ENCODE measurements at places on chromosomes 2 and 18.

DNA sequence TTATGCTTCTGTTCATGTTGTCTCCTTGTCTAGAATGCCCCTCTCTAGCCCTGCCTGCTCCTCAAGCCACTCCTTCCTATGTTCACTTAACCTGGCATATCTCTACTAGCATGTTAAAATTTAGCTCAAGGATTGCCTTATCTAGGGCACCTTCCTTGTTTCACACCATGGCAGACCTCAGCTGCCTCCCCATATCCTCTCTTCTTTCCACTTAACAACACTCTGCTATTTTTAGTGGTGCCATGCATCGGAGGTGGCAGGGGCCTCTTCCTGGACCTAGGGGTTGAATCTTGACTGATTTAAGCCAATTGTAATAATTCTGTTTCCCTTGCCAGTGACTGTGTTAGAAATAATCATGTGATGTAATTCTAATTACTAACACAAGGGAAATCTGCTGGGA lies 36.9 kb upstream of the FAM98A start:
- DNase-seq = no peak

- DNase-seq = peak; percentile 22
These were observed 21.7 kb upstream of the RAB10 start for GRCh38 chr2:26011990-26012856.

- no peak for DNase-seq
These were observed 225.4 kb upstream of the SIX3 start for GRCh38 chr2:44716131-44716530.

DNA sequence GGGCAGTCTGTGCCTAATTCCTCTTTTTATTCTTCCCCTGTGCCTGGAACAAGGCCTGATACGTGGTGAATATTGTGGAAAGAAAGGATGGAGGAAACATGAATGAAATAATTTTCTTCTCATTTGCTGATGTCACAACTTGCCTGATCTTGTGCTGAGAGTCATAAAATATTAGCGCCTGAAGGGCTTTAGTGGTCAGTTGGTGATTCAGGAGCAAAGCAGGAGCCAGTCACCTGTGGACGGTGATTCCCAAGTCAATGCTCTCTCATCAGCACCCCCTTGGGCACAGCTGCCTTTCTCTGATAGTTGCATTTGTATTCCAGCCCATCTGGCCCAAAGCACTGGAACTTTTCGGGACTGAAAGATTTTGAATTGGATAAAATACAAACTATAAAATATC lies 502.6 kb upstream of the RAB12 start:
- no peak for DNase-seq

- no peak for DNase-seq
These were observed 138.0 kb downstream of the CTIF start for GRCh38 chr18:48676756-48677368.

DNA sequence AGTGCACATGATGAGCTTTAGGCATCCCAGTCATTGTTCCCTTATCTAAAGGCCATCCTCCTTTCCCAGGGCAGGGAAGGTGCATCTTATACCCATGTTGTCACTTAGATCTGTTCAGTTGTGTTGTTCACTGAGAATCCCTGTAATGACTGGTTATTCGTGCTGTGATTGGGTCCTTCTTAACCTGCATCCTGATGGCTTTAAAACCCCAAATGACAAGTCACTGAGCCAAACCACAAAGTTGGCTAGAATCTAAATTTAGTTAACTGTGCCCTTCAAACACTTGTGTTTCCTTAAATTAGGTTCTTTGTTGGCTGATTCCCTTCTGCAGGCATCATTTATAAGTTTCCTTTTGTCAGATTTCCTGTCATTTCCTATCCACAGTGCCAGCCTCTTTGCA lies 58.5 kb upstream of the SLC16A14 start:
- no peak for DNase-seq

- DNase-seq = no peak
These were observed 13.6 kb downstream of the CLUL1 start for GRCh38 chr18:610214-610928.

GRCh38 chr2:47177043-47177565 lies 22.0 kb upstream of the STPG4 start:
- no peak for DNase-seq

DNA sequence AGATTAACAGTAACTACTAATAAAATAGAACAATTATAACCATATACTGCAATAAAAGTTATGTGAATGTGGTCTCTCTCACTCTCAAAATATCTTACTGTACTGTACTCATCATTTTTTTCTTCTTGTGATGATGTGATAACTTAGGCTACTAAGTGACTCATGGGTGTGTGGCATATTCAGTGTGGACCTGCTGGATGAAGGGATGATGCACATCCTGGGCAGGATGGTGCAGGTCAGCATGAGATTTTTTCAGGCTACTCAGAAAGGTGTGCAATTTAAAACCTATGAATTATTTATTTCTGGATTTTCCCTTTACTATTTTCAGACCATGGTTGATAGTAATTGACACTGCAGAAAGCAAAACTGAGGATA lies 90.7 kb downstream of the NCKAP5 start:
- no peak for DNase-seq

DNA sequence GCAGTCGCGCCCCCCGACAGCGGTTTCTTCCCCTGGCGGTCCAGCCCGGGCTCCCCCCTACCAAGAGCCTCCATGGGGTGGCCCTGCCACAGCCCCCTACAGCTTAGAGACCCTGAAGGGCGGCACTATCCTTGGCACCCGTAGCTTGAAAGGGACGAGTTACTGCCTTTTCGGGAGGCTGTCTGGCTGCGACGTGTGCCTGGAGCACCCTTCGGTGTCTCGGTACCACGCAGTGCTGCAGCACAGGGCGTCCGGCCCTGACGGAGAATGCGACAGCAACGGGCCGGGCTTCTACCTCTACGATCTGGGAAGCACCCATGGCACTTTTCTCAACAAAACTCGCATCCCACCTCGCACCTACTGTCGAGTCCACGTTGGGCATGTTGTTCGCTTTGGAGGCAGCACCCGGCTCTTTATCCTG lies 475 bp downstream of the SLC4A1AP start:
- no peak for DNase-seq

GRCh38 chr2:147628971-147629421 lies 215.8 kb upstream of the ACVR2A start:
- no peak for DNase-seq

DNA sequence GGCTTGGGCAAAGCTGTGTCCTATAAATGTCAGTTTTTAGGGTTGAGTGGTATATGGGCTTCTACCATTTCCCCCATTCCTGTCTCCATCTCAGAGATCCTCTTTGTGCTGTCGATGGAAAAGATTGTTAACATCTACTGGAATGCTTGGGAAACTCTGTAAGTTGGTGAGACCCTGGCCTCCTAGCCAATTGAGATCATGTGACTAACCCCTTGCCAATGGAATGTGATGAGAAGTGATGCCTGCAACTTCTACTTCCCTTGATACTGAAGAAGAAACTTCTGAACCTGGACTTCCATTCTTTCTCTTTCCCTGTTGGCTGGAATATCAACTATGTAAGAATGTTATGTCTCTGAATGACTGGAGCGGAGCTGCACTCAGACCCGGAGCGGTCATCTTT lies 14.5 kb downstream of the SLC39A10 start:
- no peak for DNase-seq

DNA sequence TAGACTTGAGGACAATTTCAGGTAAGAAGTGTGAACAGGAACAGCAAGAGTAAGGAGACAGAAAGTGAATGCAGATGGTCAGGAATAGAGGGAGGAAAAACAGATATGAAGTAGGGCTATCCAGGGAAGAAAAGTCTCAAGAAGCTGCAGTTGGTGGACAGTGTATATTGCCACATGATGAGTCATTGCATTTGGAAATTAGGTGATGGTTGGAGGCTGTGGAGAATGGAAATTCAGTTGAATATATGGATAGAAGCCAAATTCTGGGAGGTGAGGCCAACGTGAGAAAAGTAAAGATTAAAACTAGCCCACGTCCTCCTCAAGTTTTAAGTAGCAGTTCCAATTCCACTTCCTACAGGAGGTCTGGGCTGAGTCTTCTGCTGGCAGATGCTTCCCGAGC lies 158.4 kb downstream of the UBE2E3 start:
- DNase-seq = no peak

- no peak for DNase-seq
These were observed 254.4 kb downstream of the ETAA1 start for GRCh38 chr2:67651565-67651964.

DNA sequence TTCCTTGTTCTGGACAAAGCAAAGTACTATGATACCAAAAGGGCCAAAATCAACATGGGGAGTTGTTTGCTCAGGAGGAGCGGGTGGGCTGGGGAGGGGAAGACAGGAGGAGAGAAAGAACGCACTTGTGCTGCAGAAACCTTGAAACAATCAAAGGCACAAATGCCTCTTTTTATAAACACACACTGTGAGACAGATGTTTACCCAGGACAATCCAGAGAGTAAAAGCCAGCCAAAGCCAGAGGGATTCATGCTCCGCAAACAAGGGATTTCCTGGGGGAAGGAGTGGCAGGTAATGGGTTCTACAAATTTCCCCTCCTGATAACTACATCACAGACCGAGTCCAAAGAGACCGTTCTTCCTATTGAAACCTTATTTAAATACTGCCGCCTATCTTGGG lies 323.5 kb upstream of the SKOR2 start:
- no peak for DNase-seq

DNA sequence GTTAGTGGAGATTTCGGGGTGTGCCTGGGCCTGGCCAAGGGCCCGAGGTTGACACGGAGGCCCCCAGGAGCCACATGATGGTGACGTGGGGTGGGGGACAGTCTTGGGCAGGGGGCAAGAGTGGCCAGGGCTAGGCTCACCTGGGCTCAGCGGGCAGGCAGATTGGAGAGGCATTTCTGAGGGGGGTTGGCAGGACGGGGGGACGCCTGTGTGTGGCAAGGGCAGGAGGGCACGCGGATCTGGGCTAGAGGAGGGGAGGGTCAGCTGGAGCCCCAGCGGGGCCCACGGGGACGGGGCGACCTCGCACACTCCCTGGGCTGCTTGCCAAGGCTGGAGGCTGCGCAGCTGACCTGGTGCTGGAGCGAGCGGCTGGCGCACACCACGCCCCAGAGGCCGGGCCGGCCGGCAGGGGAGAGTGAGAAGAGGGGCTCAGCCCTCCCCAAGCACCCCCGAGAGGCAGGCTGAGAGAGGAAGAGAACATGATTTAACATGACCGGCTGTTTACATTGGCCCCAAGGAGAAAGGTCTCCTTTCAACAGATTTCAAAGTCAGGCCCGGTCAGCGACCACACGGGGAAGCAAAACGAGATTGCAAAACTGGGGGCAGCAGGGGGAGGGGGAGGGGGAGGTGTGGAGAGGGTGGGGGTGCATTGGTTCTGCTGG lies 38.0 kb upstream of the SNED1 start:
- no peak for DNase-seq

DNA sequence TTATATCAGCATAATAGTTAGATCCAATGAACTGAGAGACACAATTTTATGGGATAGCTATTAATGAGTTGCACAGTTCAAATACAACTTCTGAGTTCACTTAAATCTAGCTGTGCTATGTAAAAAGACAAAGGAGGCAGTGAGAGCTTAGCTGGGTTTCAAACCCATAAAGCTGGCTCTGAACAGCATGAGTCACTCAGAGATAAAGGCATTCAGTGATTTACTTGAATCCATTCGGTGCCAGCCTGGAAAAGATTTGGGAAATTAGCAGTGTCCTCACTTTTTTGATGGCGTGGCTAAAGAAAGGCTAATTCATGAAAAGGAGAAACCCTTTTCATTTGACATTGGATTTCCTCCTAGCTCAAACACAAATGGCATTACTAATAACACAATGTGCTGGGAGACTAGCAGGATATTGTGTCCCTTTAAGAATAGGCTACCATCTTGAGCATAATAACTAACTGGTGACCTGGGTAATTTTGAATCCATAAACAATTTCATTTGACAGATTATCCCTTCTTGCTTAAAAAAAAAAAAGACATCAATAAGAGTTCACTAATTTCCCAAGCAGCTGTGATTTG lies 98.4 kb upstream of the NEUROD1 start:
- no peak for DNase-seq

GRCh38 chr2:205781244-205781931 lies 99.1 kb downstream of the NRP2 start:
- DNase-seq = no peak

DNA sequence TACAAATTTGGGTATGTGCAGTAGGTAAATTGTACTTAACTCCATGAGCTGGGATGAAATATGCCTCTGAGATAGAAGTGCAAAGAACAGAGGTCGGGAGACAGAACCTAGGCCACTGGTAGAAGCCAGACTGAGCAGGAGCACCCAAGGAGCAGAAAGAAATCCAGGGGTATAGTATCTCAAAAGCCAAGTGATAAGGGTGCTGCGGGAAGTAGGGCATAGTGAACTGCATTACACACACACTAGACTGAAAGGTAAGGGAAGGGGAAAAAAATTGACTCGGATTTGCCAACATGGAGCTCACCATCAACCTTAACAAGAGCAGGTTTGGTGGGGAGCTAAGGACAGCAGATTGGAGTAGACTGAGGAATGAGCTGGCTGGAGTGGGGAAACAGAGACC lies 89.3 kb upstream of the TMEM247 start:
- DNase-seq = no peak

GRCh38 chr2:102016399-102016955 lies 24.7 kb downstream of the IL1R2 start:
- no peak for DNase-seq

- no peak for DNase-seq
These were observed 138.3 kb upstream of the ZNF521 start for GRCh38 chr18:25490316-25490715.

DNA sequence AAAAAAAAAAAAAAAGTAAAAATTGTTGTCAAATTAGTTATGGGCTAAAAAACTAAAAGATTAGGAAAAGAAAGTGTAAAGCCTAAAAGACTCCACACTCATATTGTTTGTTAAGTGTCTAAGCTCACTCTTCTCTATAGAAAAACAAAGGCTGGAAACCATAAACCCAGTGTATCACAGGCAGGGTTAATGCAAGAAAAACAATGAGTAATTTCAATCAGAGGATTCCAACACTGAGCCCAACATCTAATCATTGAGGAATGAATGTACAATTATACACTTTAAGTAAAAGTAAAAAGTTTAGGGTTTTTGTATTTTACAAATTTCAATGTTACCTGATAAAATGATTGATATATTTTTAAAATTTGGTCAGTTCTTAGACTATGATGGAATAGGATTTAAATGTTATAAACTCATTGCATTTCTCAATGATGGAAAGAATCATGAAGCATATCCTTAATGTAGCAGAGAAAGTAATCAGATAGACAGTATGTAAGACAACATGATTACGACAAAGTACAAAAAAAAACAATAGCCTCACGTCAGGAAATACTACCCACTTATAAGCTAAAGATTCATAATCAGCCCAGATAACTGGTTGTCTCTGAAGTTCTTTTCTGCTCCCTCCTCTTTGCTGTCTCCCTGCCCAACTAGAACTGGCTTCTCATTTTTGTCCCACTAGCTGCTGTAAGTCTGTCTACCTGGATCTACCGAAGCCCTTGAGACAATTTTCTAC lies 44.5 kb upstream of the SP3 start:
- DNase-seq = no peak

GRCh38 chr2:27262379-27263286 lies at the start of gene SLC30A3:
Gene SLC30A3, minus strand, starts transcription at chr2:27263047. Its CDS starts 141 bp downstream, at chr2:27262906.
- no peak for DNase-seq

- no peak for DNase-seq
These were observed 26.3 kb downstream of the CTLA4 start for GRCh38 chr2:203893840-203894239.

- no peak for DNase-seq
These were observed 22.2 kb downstream of the KCNG2 start for GRCh38 chr18:79819968-79820351.
